ENCODE measurements at places on chromosomes 6 and 20. TPM values are rescaled to one million over a fixed set of nuclear protein-coding genes. Genes with fewer than 3 reads are reported as not detected.

DNA sequence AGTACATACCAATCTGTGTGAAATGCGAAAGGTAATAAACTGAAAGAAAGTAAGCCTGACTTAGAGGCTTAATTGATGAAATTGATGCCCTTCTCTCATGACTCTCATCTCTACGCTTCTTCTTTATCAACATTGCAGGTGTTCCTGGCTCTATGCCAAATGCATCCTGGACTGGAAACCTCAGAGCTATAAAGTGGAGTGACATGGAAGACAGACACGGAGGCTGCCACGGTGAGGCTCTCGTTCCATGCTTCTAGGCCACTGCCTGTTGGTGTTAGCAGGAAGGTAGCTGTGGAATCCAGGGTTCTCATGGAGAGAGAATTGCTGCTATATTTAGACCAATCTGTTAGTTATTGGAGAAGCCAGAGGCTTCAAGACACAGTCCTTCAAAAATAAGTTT lies 73.2 kb downstream of the C6orf52 start:
- no peaks in the 10 kb centered on the region for H3K4me1 ChIP-seq
- H3K27me3 ChIP-seq, result no peaks in the 10 kb centered on the region
- no peak overlapping the region for H3K4me3 ChIP-seq
- no peak overlapping the region for H3K27ac ChIP-seq
- peaks cover 5% of the 10 kb centered on the region for H3K36me3 ChIP-seq

GRCh38 chr6:7544597-7544996 lies 3.1 kb downstream of the DSP start:
- peak overlapping the region; percentile 95 for H3K27ac ChIP-seq
- peaks cover 21% of the 10 kb centered on the region for H3K4me1 ChIP-seq
- no peaks in the 10 kb centered on the region for H3K27me3 ChIP-seq
- no peak for DNase-seq

DNA sequence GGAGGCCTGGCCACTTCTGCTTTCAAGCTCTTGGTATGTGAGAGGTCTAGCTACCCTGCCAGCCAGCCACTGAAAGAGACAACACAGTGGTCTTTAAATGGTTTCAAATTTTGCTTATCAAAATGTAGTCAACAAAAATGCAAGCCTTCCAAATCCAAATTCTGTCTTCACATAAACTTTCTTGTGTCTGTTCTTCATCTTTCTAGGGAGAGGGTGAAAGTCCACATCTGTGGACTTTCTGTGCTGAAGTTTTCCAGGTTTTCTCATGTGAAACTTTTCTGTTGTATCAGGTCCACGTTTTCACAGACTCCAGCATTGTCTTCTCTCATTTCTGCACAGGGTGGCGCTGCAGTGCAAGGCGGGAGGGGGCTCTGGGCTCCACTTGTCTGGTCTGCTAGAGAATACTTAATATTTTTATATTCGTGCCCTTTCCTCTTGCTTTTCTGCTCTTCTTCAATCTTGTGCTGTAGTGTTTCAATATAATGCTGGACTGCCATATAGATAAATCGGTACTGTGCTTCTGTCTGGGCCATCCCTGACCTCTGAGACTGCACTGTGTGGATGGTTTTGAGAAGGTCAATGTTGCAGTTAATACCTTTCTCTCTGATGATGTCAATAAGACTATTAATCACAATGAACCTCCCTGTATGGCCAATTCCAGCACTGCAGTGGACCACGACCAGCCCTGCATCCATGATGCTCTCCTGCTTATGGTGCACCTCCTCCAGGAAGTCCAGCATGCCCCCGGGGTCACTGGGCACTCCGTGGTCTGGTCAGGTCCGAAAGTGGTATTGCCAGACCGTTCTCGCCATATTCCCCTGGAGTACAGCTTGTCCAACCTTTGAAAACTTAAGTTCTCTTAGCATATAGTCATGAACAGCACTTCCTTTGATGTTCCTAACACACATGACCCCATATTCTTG lies 161.6 kb upstream of the TNFAIP3 start:
- H3K4me3 ChIP-seq, result no peak overlapping the region
- H3K27me3 ChIP-seq, result no peaks in the 10 kb centered on the region

DNA sequence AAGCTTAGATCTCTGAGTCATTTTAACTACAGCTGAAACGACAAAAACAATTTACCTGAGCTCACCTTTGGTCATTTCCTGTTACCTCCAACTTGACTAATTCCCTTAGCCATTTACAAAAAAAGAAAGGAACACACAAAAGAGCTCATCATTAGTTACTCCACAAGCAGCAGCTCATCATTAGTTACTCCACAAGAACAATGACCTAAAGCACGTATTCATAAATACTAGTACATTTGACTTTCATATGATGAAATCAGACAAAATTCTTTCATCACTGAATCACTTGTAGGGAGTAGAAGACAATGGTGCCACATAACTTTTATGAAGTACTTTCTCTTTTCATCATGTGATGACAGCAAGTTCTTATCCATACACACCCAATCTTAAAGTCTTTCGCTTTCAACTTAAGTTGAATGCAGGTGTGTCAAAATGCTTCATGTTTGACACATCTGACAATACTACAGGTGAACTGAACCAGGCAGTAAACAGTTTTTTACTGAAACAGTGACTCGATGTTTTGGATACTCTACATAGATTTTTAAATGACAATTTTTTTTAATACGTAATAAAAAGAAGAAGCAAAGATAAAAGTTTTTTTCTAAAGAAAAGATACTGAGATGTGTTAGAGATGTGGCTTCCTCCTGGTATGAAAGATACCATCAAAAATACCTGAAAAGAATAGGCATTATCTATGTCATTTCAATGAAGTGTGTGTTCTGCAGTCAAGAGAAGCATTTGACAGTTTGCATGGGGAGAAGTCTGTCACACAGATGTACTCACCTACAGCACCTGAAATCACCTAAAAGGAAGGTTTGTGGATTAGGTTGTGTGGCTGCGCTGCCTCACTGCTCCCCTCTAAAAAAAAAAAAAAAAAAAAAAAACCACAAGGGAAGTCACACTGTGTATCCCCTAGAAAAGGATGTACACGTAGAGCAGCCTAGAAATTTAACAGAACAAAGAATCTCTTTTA lies 109.1 kb downstream of the PRDM1 start:
- no peak overlapping the region for H3K27ac ChIP-seq
- no peak overlapping the region for H3K4me3 ChIP-seq
- DNase-seq, result no peak
- peaks cover 2% of the 10 kb centered on the region for H3K36me3 ChIP-seq
- H3K27me3 ChIP-seq, result no peaks in the 10 kb centered on the region

DNA sequence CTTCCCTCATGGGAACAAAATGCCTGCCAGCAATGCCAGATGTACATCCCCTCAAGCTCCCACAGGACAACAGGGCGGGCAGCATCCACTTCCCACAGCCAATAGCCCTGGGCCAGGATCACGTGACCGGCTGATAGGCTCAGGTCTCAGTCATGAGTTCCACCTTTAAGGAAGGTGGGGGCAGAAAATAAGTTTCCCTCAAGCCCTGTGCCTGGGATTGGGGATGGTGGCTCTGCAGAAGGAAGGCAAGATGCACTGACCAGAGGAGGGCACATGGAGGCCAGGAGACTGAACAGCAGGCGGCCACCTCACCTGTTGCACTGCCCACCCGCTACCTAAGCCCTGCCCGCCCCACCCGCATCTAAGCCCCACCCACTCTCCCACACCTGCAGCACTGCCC lies 149.1 kb downstream of the BMP7 start:
- H3K36me3 ChIP-seq, result no peaks in the 10 kb centered on the region
- H3K27ac ChIP-seq, result no peak overlapping the region
- H3K27me3 ChIP-seq, result no peaks in the 10 kb centered on the region
- no peak overlapping the region for H3K4me3 ChIP-seq

DNA sequence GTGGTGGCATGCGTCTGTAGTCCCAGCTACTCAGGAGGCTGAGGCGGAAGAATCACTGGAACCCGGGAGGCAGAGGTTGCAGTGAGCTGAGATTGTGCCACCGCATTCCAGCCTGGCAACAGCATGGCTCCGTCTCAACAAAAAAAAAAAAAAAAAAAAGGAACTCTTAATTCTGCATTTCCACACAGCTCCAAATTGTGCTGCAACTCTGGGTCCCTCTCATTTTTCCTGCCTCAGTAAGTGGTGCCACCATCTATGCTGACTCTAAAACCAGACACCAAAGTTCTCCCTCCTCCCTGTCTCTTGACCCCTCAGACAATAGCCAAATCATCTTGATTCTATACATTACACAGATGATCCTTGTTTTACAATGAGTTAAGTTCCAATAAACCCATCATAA lies 133.9 kb downstream of the BTBD9 start:
- no peak overlapping the region for H3K27ac ChIP-seq
- H3K27me3 ChIP-seq, result no peaks in the 10 kb centered on the region
- H3K36me3 ChIP-seq, result no peaks in the 10 kb centered on the region
- no peaks in the 10 kb centered on the region for H3K4me1 ChIP-seq
- H3K4me3 ChIP-seq, result no peak overlapping the region

- DNase-seq, result no peak
- H3K36me3 ChIP-seq, result no peaks in the 10 kb centered on the region
- H3K4me1 ChIP-seq, result no peaks in the 10 kb centered on the region
- no peak overlapping the region for H3K4me3 ChIP-seq
- no peaks in the 10 kb centered on the region for H3K27me3 ChIP-seq
- H3K27ac ChIP-seq, result no peak overlapping the region
These were observed 14.9 kb downstream of the SRPK1 start for GRCh38 chr6:35905841-35906498.

- no peaks in the 10 kb centered on the region for H3K36me3 ChIP-seq
- H3K27ac ChIP-seq, result no peak overlapping the region
- no peak for DNase-seq
- H3K27me3 ChIP-seq, result no peaks in the 10 kb centered on the region
- H3K4me3 ChIP-seq, result no peak overlapping the region
These were observed 69.3 kb downstream of the TOX2 start for GRCh38 chr20:43983904-43984361.

DNA sequence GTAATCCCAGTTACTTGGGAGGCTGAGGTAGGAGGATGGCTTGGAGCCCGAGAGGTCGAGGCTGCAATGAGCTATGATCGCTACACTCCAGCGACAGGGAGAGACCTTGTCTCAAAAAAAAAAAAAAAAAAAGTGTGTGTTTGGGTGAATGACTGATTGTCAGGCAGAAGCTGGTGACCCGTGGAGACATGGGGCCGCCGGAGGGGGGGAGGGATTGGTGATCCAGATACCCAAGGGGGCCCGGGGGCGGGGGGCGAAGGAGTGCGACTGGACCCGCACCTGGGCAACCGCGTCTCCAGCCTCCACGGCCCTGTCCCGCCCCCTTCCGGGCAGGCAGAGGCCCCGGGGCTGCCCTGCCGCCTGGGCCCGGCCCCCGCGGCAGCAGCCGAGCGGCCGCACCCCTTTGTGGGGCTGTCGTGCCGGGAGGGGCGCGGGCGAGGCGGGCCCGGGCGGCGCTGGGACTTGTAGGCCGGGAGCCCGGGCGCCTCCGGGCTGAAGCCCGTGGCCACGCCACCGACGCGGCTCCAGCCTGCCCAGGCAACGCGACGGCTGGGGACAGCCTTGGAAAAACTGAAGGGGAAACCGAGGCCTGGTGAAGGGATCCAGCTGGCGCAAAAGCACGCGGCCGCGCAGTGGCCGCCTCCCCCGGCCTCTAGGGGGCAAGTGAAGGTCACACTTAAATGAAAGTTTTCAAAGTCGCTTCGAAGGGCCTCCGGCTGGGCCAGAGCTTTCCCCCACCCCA lies 2.1 kb upstream of the RBM38 start:
- H3K27me3 ChIP-seq, result no peaks in the 10 kb centered on the region
- DNase-seq, result peak; percentile 83
- peaks cover 5% of the 10 kb centered on the region for H3K4me1 ChIP-seq
- no peaks in the 10 kb centered on the region for H3K36me3 ChIP-seq

- no peaks in the 10 kb centered on the region for H3K36me3 ChIP-seq
- no peak overlapping the region for H3K4me3 ChIP-seq
- no peak for DNase-seq
- peaks cover 6% of the 10 kb centered on the region for H3K4me1 ChIP-seq
- no peaks in the 10 kb centered on the region for H3K27me3 ChIP-seq
These were observed 48.0 kb downstream of the ADTRP start for GRCh38 chr6:11730641-11731040.

- no peaks in the 10 kb centered on the region for H3K4me1 ChIP-seq
- no peaks in the 10 kb centered on the region for H3K27me3 ChIP-seq
- no peak overlapping the region for H3K4me3 ChIP-seq
- no peak for DNase-seq
These were observed 27.1 kb downstream of the SAMHD1 start for GRCh38 chr20:36924167-36925045.

DNA sequence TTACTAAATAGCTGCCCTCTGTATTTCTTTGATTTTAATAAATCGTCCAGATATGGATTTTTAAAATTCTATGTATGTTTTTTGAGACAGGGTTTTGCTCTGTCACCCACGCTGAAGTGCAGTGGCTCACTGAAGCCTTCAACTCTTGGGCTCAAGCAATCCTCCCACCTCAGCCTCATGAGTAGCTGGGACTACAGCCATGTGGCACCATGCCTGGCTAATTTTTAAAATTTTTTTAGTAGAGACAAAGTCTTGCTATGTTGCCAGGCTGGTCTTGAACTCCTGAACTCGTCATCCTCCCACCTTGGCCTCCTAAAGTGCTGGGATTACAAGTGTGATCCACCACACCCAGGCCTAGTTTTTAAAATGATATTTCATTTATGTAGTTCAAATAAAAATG lies 47.4 kb upstream of the DDR1 start:
- H3K27ac ChIP-seq, result no peak overlapping the region
- H3K36me3 ChIP-seq, result no peaks in the 10 kb centered on the region
- no peak overlapping the region for H3K4me3 ChIP-seq
- no peak for DNase-seq
- no peaks in the 10 kb centered on the region for H3K27me3 ChIP-seq

GRCh38 chr6:13535306-13535705 lies 39.1 kb upstream of the SIRT5 start:
- no peak for DNase-seq
- no peak overlapping the region for H3K27ac ChIP-seq
- H3K36me3 ChIP-seq, result no peaks in the 10 kb centered on the region
- no peak overlapping the region for H3K4me3 ChIP-seq
- no peaks in the 10 kb centered on the region for H3K27me3 ChIP-seq

- H3K4me3 ChIP-seq, result no peak overlapping the region
- no peaks in the 10 kb centered on the region for H3K27me3 ChIP-seq
- DNase-seq, result no peak
- no peaks in the 10 kb centered on the region for H3K36me3 ChIP-seq
- no peak overlapping the region for H3K27ac ChIP-seq
- H3K4me1 ChIP-seq, result peaks cover 29% of the 10 kb centered on the region
These were observed 2.5 kb downstream of the ZDHHC14 start for GRCh38 chr6:157383471-157383870.

GRCh38 chr6:37802810-37803209 lies 16.7 kb upstream of the ZFAND3 start:
- no peak for DNase-seq
- peaks cover 13% of the 10 kb centered on the region for H3K4me1 ChIP-seq
- no peaks in the 10 kb centered on the region for H3K27me3 ChIP-seq
- no peak overlapping the region for H3K27ac ChIP-seq

GRCh38 chr20:33554914-33555420 lies 65.1 kb downstream of the CBFA2T2 start:
- no peak overlapping the region for H3K4me3 ChIP-seq
- no peak for DNase-seq
- H3K36me3 ChIP-seq, result peaks cover 2% of the 10 kb centered on the region
- H3K27me3 ChIP-seq, result no peaks in the 10 kb centered on the region

The TBCC gene
- total RNA-seq, result 13.5 TPM

The CNKSR3 gene
- total RNA-seq, result 6.4 TPM

The ARFGEF3 gene
- 0.19 TPM for total RNA-seq

The C6orf163 gene
- total RNA-seq, result 0.79 TPM

The CDK19 gene
- total RNA-seq, result 5.9 TPM

The SOBP gene
- 2.3 TPM for total RNA-seq

The CASS4 gene
- total RNA-seq, result 1.4 TPM

The TMEM242 gene
- total RNA-seq, result 6.2 TPM

The ANGPT4 gene
- total RNA-seq, result 0.05 TPM

The DNAH8 gene
- under 0.01 TPM for total RNA-seq
